Retina (tissue), 1 donor: ENCODE measurements at places on chromosomes 16 and 17.

DNA sequence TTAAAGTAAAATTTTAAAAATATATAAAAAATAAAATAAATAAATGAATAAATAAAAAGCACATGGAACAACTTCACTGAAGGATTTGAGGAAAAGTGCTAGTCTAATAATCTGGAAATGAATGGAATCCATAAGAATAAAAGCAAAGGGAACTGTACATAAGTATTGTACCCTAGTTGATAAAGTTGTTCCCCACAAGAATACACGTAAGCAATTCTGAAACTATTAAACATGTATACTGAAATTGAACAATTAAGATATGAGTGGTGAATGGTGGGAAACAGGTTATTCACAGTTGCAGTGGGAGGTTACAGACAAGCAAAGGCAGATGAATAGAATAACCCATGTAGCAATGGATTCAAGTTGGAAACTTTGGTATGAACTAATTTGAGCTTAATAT, 853.2 kb upstream of the SOX9 start:
- DNase-seq = no peak

GRCh38 chr16:11603331-11603750, 16.6 kb upstream of the LITAF start:
- no peak for DNase-seq

DNA sequence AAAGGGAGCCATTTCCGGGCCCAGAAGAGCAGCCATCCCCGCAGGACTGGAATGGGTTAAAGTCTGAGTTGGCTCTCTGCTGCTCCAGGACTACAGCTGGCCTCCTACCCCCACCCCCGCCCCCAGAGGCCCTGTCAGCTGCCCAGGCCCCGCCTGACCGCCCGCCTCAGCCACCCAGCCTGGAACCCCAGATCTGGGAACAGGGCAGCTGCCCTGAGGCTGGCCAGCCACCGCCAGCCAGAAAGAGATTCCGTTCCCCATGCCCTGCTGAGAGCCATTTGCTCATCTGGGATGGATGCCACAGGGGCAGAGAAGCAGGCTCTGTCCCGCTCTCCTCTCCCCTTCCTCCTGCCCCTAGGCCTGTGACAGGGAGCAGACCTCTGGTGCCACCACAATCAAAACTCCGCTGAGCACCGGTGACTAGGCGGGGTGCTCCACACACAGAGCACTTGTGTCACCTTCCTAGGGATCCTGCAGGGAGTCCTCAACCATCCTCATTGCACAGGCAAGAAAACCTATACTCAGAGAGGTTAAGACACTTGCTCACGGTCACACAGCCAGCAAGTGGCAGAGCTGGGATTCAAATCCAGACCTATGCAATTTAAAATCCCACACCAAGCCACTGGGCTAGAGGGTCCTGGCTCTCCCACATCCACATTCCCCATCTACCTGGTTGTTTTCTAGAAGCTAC, 44.1 kb downstream of the ZNF423 start:
- DNase-seq = peak; percentile 61

GRCh38 chr17:48894886-48895285, 2.3 kb downstream of the ATP5MC1 start:
- no peak for DNase-seq

GRCh38 chr17:76370261-76370993, 14.0 kb upstream of the SPHK1 start:
- peak; percentile 52 for DNase-seq

DNA sequence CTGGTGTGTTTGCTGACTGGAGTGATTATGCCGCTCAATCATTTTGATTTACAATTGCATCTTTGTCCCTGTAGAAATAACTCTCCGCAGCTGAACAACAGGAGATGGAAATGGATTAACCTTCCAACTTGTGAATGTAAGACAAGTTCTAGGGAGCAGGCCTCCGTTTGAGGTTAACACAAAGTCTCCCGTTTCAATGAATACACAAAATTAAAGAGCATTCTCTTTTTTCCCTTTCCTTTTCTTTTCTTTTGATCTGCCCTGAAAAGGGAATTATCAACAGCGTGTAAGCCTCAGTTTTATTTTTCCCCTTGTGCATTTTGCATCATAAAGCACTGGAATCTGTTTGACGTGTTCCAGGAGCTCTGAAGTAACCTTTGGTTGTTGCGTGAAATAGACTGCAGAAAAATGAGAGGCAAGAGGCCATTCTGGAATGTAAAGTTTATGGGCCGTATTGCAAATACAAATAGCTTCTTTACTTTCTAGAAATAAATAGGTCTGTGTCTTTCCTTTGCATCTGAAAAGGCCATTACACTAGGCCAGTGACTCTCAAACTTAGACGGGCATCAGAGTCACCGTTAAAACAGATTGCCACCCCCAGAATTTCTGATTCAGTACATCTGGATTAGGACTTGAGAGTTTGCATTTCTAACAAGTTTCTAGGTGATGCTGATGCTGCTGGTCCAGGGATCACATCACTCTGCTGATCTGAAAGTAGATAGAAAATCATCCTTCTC, 164.7 kb downstream of the ZNF18 start:
- no peak for DNase-seq

DNA sequence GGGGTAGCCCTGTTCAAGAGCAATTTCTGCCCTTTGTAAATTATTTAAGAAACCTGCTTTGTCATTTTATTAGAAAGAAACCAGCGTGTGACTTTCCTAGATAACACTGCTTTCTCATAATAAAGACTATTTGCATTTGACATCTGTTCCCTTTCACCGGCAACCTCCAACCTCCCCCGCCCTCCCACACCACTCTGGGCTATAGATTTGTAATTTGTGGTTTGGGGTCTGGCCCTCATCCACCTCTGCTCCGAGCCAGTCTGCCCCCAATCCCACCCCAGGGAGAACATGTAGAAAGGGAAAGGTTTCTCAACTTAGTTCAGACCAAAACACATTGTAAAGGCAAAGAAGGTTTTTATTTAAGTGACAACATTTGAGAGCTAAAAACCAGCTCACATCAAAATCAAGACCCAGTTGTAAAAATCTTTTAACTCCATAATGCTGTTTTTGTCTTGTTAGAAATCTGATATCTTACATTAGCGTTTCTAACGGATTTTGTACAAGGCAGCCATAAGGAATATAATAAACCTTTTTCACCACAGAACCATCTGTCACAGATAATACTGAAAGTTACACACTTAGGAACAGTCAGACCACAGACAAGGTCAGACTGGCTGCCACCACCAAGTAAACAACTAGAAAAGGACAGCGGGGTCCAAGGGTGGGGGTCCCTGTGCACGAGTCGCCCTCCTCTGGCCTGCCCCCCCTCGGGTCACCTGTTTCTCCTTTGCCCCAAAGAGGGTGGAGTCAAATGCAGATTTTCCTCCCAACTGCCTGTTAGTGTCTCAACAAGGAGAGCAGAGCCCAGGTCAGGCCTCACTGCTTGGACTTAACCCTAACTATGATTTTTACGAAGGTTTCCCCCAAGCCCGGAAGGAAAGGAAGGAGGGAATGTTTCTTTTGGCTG, 6.9 kb downstream of the PIMREG start:
- no peak for DNase-seq

DNA sequence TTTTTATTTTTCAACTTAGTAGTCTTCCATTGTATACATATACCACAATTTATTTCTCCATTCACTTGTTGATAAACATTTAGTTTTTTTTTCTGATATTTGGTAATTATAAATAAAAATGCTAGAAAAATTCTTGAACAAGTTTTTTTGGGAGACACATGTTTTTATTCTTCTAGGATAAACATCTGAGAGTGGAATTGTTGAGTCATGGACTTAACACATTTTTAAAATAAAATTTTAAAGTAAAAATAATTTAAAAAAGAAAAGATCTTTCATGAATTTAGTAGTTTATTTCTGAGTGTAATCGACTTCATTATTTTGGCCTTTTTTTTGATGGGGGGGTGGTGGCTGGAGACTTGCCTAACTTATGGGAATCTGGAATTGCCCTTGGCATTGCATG, 391.1 kb downstream of the KCNJ2 start:
- no peak for DNase-seq

GRCh38 chr16:56120447-56121155, 70.7 kb upstream of the GNAO1 start:
- no peak for DNase-seq

DNA sequence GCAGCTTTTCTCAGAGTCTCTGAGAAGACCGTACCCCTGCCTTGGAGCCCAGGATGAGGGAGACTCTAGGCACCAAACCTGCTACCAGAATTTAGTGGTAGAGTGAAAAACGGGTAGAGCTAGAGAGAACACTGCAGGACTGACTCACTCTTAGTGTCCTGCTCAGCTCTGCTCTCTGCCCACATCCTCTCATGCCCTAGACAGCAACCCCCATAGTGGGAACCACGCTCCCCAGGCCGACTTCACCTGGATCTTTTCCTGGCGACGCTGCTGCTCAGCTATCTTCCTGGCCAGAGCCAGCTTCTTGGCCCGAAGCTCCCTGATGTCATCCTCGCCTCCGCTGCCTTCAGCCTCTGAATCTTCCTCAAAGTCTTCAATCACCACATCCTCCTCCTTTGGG, 26.7 kb downstream of the HIC1 start:
- no peak for DNase-seq

- no peak for DNase-seq
These were observed 99.8 kb downstream of the CPPED1 start for GRCh38 chr16:12703935-12704334.

DNA sequence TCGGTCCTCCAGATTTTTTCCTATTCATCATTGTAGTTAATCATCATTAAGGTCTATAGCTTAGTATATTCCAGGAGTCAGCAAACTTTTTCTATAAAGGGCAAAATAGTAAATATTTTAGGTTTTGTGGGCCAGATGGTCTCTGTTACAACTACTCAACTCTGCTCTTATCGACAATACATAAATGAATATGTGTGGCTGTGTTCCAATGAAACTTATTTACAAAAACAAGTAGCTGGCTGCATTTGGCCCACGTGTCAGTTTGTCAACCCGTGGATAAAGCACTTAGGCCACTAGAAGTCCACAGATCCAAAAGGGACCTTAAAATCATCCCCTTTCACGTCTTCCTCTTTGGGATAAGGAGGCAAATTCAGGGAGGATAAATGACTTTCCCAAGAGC, 5.4 kb upstream of the HNF1B start:
- no peak for DNase-seq

DNA sequence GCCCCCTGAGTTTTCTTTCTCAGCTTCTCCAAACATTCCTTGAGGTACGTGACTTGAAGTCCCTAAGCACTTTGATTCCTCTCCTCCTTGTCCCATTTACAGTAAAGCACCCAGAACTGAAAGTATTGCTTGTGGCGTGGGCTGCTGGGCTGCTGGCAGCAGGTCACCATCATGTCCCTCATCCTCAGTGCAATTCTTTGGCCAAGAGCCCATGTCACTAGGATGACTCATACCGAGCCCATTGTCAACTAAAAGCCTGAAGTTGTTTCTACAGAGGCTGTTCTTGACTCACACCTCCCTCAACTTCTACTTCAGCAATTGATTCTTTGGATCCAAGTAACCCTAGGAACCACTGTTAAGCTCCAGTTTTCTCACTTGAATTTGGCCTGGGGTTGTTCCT, 54.3 kb downstream of the KPNA2 start:
- no peak for DNase-seq

- DNase-seq = peak; percentile 44
These were observed 615 bp downstream of the NHERF2 start for GRCh38 chr16:2027024-2028010.

DNA sequence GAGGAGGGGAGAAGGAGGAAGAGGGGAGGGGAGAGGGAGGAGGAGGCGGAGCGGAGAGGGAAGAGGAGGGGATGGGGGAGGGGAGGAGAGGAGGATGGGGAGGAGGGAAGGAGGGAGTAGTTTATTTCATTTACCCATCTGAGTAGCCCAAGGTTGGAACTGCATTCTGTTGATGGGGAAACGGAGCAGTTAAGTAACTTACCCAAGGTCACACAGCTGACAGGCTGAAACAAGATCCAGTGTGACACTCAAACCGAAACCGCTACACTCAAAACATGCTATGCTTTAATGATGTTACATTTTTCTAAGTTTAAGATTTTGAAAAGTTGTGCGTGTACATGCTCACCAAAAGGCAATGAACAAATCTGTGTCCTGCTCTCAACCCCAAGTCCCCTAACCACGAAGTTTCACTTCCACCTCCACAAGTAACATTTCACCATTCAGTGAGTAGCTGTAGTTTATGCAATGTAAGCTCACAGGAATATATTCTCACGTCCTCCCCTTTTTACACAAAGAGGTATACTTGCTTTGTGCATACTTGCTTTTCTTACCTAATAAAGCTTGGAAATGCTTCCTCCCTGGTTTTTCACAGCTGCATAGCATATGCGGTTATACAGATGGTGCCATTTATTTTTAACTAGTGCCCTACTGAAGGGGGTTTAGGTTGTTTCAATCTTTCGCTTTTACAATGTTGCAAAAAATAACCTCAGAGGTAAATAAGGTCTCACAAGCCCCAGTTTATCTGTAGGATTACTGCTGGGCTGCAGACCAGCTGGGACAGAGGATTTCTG, 275.3 kb downstream of the PARN start:
- no peak for DNase-seq

- no peak for DNase-seq
These were observed 869 bp downstream of the ZNF48 start for GRCh38 chr16:30395992-30396585.

DNA sequence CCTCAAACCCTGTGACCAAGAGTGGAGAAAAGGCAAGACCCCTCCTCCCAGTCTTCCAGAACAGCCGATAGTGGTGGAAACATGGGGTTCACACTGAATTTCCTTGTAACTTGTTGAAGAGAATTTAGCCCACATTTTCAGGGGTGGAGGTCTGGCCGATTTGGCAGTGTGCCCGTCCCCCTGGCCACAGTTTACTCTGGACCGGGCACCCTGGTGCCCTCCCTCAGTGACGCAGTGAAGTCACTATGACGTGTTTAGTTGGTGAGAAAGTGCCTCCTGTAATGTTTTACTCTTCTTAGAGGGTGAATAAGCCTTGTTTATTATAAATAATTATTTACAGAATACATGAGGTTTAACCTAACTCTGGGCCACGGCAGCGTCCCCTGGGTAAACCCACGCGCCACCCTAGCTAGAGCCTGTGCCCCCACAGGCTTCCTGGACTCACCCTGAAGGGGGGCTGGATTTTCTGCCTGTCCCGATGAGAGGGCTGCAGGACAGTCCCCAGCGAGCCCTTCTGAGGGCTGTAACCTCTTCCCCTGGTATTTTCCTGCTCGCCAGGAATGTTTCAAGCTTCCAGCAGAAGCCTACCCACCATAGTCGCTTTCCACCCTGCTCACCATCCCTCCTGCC, 316.9 kb downstream of the SEC14L1 start:
- no peak for DNase-seq

- DNase-seq = peak; percentile 84
These were observed at the start of gene LDAF1 for GRCh38 chr16:21158208-21159110. Gene LDAF1, plus strand, starts transcription at chr16:21158674. Its CDS starts 2,509 bp downstream, at chr16:21161183.

DNA sequence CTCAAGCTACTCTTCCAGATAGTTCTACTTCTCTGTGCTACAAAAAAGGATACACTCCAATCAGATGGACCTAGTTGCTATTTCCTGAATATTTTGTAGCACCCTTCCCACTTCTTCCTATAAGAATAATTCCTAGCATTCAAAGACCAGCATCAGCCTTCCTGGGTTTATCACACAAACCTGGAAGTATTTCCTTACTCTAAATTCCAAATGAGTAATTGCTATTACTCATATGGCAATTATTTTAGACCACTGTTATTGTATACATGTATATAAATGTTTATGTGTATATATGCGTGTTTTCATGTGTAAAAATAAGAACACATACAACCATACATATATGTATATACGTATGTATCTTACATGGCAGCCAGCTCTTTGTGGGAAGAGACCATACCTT, 130.6 kb downstream of the MYO1D start:
- no peak for DNase-seq

- no peak for DNase-seq
These were observed 506.9 kb downstream of the RBFOX1 start for GRCh38 chr16:7839568-7839967.
